ENCODE measurements at places on chromosomes 1 and 21.

DNA sequence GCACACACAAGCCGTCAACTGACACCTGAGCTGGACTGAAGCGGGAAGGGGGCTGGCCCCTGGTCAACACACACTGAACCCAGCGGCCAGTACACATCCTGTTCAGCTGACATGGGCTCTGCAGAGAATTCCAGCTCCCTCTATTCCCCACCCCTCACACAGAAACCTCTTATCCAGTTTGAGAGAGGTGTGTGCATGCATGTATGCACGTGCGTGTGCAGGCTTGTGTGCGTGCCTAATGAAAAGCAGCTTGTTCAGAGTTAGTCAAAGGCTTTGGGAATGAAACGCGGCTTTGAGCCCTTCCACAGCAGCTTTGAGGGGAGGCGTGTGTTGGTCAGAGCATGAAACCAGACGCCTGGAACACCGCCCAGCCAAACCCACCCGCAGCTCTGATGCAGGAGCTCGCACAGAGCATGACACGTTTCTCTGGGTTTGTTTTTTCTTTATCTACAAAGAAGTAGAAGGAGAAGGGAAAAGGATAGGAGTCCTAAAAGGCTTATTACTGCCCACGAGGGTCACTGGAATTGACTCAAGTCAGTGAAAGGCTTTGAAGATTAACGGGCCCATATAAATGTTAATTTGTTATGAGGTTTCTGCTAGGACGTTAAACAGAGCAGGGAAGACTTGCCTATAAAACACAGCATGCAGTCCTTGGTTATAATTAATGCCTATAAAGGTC is 184.2 kb downstream of the ETS2 start:
- DNase-seq, result no peak

- no peak for DNase-seq
Measured at GRCh38 chr1:13775916-13776315, 75.9 kb downstream of the PRDM2 start.

GRCh38 chr1:171251952-171252300 is 3.6 kb downstream of the FMO1 start:
- DNase-seq, result no peak

GRCh38 chr1:27349784-27350662 is 8.2 kb downstream of the SYTL1 start:
- DNase-seq, result no peak
